Activated CD4-positive, CD25-positive, alpha-beta regulatory T cell (primary cell): ENCODE measurements at places on chromosomes 3 and 15.

- DNase-seq: no peak
These were observed 106.3 kb upstream of the RNU6-1 start for GRCh38 chr15:67945951-67946700.

DNA sequence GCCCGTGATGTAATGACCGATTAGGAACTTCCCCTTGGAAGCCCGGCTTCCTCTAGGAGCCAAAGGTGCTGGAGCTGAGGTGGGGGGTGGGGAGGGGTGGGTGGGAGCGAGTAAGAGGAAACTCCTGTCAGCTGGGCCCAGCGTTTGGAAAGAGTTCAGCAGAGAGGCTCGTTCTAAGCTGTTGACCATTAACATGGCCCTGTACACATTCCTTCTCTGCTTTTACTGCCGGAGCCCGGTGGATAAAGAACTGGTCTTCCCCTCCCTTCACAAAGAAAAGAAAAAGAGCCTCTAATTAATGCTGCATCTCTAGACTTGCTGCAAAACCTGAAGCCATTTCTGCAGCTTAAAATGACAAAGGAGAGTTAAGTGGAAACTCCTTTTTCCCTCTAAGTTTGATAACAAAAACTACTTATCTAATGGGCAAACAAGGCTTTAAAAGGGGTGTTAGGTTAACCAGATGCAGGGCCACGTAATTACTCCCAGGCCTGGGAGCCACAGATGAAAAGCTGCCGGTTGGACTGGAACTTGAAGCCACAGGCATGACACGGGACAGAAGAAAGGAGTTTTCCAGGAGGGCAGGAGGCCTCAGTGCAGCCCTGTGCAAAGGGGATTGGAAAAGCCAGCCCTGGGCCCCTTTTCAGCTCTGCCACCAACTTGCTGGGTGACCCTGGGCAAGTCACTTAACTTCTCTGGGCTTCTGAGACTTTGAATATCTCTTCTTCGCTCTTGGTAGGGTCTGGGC is 71.3 kb downstream of the SMAD6 start:
- no peak for DNase-seq

DNA sequence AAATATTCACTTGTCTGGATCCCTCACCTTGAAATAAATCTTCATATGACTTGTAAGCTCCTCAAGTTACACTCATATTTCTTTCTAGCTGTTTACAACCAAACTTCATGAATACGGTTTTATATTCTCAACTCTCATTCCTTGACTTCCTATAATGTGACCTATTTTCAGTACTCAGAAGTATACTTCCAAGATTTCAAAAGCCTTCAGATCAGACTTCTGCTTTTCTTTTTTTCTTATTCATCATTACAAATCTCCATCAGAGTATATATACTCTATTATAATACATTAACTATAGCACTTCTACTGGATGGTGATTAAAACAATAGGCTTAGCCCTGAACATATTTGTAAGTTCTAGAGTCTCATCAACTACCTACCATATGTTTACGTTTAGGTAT is 123.6 kb upstream of the ALCAM start:
- DNase-seq: no peak

GRCh38 chr3:31461426-31461825 is 71.3 kb upstream of the STT3B start:
- no peak for DNase-seq

DNA sequence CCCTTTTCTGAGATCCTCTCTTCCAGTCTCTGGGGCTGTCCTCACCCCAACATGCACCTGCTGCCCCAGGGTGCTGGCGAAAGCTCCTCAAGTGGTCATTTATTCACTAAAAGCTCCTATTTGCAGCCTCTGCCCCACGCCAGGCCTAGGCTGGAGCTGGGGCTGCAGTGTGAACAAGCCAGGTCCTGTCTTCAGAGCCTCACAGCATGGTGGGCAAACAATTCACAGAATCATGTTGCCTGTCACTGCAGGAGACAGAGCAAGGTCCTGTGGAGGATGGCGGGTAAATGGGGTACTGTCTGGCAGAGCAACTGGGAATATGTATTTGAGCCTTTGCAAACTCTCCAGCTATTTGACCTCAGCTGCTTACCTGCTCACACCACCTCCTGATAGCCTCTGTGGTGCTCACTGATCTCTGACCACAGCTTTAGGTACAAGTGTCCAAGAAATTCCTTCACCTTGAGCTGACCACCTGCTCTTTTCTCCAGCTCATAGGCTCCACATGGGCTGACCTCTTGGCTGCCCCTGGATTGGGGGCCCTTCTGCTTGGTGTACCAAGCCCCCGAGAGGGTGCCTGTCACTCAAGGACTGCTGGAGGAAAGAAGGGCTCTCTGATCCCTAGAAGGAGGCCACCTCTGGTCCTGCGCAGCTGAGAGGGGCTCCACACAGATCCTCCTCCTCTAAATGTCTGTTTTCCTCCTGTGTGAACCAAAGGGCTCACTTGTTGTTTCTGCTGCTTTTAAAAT is 35.6 kb downstream of the AMOTL2 start:
- no peak for DNase-seq

DNA sequence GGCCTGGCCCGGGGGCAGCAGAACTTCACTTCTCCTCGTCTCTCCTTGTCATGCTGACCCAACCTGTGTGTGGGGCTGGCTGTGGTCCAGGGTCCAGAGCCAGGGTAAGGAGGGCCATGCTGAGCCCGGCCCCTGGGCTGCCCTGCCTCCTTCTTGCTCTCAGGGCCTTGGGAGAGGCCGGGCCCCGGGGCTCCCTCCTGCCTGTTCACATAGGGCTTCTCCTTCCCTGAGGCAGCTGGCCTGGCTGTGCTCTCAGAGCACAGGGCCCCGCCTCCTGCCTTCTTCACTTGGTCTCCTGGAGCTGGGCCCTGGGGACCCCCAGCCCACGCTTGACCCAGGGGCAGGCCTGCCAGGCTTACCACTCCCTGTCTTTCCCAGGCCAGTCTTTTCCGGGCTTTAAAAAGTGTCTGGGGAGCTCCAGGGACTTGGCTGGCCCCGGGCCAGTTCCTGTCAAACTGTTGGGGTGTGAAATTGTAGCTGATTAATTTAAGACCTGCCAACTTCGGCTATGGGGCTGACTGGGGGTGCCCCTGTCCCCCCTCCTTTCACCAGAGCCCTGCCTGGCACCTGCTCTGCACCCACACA is 11.8 kb downstream of the PLXNA1 start:
- no peak for DNase-seq

DNA sequence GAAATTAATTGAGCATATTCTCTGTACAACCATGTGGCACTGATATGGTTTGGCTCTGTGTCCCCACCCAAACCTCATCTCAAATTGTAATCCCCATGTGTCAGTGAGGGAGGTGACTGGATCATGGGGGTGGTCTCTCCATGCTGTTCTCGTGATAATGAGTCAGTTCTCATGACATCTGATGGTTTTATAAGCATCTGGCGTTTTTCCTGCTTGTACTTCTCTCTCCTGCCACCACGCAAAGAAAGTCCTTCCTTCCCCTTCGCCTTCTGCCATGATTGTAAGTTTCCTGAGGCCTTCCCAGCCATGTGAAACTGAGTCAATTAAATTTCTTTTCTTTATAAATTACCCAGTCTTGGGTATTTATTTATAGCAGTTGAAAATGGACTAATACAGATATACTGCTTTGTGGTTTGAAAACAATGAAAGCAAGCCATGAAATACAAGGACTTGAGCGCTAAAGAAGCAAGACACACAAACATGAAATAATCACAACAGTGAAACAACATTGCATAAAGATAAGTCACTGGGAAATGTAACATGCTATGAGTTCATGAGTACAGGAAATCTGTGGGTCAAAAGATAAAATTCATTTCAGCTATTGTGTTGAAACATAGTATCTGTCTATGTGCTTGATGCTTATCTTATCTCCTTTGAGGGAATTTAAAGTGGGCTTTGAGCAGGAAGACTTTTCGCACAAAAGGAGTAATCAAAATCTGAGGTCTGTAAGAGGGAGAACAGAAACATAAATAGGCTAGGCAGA is 288.7 kb downstream of the GBE1 start:
- DNase-seq: no peak

- DNase-seq: no peak
These were observed 30.5 kb downstream of the HERC1 start for GRCh38 chr15:63803106-63803886.

GRCh38 chr15:66834881-66835878 is 133.1 kb downstream of the SMAD6 start:
- DNase-seq: no peak

DNA sequence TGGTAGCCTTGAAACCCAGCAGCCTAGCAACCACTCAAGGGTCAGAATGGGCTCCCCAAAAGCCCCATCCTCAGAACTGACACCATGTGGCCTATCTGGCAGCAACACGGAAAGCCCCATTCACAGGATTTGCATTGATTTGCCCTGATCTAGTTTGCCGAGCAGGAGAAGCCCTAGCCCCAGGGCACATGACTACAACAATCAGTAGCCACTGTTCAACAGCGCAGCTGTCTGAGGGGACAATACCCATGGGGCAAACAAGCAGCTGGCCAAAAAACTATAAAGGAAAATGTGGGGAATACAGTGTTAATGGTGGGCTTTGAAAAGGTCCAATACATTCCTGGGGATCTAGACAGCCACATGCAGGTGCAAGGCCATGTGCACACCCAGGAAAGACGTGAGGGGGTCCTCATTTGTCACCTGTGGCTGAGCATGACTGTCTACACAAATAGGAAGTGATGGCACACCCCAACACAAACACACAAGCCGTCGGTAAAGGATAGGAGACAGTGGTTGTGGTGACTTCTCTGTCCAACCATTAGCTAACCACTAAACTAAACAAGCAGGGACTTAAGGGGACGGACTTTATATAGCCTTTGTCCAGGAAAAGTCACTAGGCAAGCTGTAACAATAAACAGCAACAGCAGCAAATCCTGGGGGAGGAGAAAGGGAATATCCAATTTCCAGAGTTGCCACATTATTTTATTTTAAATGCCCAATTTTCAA is 113.7 kb downstream of the LRIG1 start:
- no peak for DNase-seq

DNA sequence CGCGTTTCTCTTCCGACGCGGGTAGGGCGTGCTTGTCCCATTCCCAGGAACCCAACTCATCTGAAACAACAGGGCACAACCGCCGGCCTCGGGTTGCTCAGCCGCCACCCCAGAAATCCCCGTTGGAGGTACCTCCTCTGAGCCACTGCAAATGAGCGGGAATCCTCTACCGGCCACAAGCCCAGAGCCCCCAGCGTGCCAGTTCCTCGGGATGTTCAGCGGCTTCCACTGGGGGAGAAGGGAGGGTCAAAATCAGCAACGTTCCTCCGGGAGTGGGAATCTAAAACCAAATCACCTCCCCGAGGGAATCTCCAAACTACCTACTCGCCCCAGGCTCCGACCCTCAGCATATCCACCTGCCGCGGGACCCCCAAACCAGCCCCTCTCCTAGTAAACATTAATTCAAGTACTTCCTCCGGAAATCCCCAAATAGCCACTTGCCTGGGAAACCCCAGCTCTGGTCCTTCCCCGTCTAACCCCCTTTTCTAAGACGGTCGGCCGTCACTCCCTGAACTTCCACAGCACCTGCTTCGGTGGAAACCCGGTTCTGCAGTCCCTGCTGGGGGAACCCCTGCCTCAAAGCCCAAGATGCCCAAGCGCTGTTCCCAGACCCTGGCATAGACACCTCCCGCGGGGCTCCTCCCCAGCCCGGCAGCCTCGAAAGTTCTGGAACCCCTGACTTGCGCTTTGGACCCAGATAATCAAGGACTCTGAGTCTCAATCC is 887 bp downstream of the OXTR start:
- no peak for DNase-seq

- DNase-seq: no peak
These were observed 77.9 kb upstream of the DCLK3 start for GRCh38 chr3:36842275-36842674.
